ENCODE measurements at places on chromosomes 4 and X.

DNA sequence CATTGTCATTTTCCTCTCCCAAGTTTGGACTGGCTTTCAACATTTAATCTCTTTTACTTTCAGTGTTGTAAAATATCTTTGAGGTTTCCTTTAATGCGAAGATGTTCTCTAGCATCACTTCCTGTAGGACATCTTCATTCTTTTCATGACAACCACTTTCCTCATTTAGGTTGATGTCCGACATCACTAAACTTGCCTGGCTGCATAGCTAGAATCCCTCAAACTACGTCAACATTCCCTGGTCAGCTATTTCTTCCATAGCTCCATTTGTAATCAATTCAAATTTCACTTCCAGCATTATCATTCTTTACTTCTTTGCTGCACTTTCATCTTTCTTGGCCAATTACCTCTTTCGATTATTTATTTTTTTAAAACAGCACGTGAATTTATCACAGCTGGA, 198.6 kb upstream of the EMCN start:
- no peak for DNase-seq

DNA sequence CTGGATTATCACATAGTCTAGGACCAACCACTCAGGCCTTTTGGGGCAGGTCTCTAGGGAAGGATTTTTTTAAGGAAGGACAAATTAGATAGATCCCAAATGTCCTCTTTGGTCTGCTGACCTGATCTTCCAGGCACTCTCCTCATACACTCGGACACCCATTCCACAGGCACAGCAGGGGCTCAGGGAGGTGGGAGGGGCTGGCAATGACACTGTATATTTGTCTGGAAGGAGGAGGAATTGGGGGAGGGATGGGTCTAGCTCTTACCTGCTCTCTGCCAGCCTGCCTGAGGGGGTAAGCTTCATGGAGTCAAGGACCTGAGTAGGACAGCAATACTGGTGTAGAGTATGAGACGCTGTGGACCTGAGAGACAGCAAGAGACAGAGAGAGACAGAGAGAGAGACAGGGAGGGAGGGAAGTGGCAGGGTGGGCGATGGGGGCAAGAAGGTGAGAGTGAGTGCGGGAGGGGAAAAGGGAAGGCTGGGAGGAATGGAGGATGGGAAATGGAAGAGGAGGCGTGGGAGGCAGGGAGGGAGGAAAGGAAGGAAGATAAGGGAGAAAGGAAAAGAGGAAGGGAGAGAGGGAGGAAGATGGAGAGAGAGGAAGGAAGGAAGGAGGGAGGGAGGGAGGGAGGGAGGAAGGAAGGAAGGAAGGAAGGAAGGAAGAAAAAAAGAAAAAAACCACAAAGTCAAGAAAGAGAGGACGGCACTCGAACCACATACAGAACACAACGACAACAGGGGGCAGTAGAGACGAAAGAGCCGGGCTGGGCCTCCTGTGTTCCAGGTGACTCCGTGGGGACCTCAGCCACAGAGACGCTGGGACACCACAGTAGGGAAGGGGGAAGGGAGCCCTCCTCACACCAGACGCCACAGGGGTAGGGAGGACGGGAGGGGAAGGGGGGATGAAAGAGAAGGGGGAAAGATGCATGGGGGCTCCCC, 1.8 kb downstream of the IQSEC2 start:
- no peak for DNase-seq

DNA sequence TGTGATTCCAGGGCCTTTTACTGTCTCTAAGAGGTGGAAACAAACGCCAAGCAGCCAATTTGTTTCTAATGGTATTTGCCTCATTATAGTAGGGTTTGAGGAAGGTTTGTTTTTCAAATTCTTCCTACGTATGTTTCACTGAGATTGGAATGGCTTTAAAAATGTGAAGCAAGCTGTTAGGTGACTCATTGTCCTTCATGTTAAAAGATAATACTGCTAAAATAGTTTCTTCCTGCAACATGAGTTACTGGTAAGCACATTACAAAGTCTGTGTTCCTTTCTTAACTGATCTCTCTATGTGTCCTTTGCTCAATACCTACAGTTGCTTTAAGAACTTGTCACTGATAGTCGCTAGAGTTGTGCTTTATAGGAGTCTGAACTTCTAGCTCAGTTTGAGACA, 1183.9 kb downstream of the RPA4 start:
- no peak for DNase-seq

GRCh38 chr4:47000406-47000805, 7.0 kb upstream of the GABRA4 start:
- DNase-seq, result no peak

GRCh38 chr4:184787766-184788503, 37.8 kb downstream of the ACSL1 start:
- DNase-seq, result no peak

GRCh38 chr4:1948892-1949436, 59.8 kb downstream of the NELFA start:
- DNase-seq, result no peak

DNA sequence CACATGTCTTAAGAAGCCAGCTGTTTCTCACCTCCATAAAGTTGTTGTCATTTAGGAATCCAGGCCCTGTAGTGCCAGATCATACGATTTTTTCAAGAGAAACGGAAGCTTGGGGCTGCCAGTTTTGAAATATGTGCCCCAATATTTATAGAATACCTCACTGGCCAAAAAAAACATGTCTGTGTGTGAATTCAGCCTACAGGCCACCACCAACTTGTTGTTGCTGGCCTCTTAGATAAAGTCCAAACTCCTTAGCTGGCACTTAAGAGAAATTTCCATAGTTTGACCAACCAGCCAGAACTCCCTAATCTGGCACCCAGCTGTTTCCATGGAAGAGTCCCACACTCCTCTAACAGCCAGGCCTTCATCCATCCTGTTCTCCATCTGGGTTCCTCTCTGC, 74.1 kb downstream of the WDR19 start:
- no peak for DNase-seq

- no peak for DNase-seq
These were observed 191.0 kb upstream of the GRID2 start for GRCh38 chr4:92112805-92113204.

DNA sequence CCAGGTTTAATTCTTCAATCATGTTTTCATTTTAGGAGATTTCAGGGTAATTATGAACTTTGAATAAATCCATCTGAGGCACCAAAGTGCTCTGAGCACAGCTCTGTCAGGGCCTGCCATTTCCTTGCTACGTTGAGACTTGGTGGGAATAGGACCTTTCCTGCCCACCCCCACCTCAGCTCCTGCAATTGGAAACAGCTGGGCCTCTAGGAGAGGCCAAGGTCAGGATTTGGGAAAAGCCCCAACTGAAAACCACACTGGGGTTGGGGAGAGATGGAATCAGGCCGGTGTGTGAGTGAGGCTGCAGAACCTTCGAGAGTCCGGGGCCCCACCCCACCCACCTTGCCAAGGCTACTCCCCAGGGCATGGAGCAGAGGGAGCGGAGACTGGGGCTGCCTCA, 212.7 kb upstream of the BCOR start:
- DNase-seq, result no peak

- DNase-seq, result no peak
These were observed 158.0 kb downstream of the SH2D1A start for GRCh38 chrX:124504111-124504983.

DNA sequence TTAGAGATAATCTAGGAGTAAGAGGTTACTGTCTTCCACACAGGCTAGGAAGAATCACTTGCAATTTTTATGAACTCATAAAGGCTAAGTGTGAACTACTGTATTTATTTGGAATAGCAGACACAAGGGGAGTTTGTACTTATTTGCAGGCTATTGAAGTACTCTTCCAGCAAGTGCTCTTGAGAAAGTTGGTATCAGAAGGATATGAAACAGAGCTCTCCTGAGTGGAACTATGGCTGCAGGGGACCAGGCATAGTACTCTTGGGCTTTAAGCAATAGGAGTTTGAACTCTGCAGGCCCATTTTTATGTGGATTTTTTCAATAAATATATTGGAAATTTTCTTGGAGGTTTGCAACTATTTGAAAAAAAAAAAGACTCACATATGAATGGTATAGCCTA, 756.3 kb upstream of the ATOH1 start:
- DNase-seq, result no peak

DNA sequence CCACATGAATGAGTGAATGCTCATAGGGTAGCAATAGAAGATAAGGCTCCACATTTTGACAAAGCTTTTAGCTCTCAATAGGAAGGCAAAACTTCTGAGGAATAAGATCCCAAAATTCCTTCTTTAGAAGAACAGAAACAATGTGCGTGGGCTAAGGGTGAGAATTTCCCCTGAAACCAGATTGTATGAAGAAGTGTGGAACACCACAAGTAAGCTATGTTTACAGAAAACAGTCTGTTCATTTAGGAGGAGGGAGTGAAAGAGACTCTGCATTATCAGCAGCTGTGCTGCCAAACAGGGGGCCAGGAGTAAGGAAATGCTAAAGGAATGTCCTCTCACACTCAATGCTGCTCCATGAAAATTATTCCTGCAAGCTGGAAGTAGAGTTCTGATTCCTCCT, 851.6 kb downstream of the CENPC start:
- no peak for DNase-seq

DNA sequence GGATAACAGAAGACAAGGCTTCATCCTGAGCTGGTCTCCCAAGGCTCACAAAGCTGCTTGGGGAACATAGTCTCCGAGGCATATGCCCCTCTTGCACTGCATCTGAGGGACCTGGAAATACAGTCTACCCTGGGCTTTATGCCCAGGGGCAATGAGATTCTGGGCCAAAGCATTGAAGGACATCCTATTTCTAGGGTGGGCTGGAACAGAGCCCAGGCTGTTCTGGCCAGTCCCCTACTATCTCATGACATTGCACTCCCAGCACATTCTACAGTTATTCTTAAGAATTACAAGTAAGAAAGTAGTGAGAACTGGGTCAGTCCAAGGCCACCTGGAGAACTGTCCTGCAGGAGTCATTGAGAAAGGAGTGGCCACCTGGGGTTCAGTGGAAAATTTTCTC, 107.6 kb downstream of the USP46 start:
- no peak for DNase-seq

GRCh38 chr4:105068516-105068915, 78.2 kb upstream of the TET2 start:
- DNase-seq, result no peak

DNA sequence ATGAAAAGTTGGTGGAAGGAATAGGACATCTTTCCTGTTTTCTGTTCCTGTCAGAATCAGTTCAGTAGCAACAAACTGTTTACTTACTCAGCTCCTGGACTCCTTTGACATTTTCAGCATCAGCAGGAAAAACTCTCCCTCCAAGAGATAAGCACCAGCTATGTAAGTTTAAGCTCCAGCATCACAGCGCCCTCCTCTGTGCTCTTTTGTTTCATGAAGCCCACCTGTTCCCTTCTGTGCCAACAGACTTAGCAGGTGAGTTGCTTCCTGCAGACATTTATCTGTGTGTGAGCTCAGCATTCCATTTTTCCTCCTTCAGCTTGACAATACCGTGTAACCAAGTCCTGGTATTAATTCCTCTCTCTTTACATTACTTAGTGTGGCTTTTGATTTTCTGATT, 644.1 kb upstream of the AGA start:
- no peak for DNase-seq

GRCh38 chr4:137253949-137254348, 278.3 kb downstream of the PCDH18 start:
- no peak for DNase-seq

DNA sequence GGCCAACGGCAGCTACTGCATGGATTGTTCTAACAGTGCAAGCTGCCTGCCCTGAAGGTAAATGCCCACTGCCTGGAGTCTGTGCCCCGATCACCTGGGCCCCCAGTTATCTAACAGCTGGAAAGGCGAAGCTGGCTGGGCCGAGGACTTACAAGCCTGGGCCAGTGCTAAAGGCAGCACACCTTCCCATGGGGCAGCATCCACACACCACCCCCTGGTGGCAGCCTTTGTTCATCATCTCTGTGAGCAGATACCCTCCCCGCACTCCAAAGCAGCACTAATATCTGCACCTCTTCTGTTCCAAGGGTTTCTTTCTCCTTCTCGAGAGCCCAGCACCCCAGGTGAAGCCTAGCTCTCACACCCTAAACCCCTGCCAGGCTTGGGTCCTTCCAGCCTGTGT, 7.6 kb downstream of the SLC2A9 start:
- no peak for DNase-seq

DNA sequence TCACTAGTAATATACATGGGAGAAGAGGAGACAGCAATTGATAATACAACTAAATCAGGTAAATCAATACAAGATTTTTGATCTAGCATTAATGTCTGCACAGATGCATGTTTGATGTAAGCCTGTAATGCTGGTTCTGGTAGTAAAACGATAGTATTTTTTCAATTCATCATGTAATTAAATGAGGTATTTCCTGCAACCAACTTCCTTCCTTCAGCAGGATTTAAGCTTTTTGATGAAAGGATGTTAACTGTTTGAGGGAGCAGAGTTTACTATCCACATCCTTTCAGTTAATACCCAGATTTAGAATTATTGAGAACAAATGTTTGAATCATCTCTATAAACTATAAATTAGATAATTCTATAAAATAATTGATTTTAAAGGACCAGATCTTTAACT, 31.4 kb upstream of the NFKB1 start:
- DNase-seq, result no peak

DNA sequence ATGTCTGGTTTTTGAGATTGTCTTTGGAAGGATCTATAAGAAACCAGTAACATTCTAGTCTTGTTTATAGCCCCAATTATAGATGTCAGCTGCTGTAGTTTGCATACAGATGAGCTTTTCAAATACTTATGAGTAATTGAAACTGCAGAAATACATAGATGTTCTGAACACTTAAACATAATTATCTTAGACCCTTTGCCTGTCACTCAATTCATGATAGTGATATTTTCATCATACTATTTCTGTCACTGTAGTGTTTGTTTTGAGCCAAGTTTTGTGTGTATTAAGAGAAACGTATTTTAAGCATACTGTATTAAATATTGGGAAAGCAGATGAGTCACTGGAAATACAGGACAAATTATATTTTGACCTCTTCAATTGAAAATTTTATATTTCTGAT, 69.8 kb upstream of the SMARCA5 start:
- DNase-seq, result no peak

- no peak for DNase-seq
These were observed 19.4 kb downstream of the LGI2 start for GRCh38 chr4:25011135-25011866.

- no peak for DNase-seq
These were observed 3.2 kb upstream of the ADH1B start for GRCh38 chr4:99324361-99324760.

Measured in stimulated activated CD8-positive, alpha-beta memory T cell treated with anti-CD3 and anti-CD28 coated beads, Interleukin-12 subunit alpha, Interleukin-12 subunit beta, amount 100 ng/mL, for 4 hours (primary cell).